ENCODE measurements at places on chromosomes 13 and 19.

DNA sequence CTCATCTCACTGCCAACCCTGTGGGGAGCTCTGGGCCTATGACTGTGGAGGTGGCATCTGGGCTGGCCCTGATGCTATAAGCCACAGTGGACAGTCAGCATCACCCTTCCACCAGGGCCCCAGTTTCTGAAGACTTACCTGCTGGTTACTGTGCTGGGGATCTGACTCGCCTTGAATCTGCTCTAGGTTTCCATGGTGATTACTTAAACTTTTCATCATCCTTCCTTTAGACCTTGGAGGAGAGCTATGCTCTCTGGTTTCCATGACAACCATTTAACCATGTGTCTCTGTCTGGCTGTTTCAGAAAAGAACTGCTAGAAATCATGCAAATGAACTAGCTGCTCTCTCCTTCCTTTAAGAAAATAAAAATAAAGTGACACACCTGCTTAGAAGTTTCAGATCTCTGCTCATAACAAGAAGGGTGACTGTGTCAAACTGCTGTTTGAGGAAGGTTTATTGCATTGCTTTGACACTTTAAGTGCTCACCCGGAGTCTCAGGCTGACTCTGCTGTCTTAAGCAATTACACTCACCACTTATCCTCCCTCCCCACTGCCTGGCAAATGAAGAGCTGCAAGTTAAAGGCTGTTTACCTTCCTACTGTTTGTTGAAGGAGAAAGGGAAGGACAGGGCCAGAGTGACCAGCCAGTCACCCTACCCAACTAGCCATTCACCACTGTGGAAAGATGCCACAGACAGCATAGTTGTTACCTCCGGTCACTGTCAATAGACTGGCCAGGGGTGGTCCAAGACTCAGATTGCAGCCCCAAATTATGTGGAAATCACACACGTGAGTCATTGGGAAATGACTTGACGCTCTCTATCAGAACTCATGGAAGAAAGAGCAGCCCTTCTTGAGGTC, 87.6 kb downstream of the HSPH1 start:
- DNase-seq, result no peak

DNA sequence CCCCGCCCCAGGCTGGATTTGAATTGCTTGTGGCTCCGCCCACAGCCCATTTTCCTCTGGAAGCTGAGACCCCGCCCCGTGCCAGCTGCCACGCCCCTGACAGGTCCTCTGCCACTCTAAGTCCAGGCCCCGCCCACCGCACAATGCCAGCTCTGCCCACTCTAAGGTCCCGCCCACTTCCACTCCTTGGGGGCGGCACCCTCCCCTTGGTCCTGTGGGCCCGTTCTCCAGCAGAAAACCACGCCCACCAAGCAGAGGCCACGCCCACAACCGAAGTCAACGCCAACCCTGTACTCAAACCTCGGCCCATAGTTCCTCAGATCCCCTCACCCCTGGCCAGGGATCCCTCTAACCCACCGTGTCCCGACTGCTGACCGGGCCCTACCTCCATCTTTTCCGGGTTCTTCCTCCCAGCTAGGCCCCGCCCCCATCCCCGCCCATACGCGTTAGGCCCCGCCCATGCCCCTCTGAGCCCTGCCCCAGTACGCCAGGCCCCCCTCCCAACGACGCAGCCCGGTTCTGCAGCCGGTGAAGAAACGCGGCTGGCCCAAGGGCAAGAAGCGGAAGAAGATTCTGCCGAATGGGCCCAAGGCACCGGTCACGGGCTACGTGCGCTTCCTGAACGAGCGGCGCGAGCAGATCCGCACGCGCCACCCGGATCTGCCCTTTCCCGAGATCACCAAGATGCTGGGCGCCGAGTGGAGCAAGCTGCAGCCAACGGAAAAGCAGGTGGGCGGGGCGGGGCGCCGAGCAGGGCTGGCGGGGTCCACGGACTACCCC, 1.3 kb downstream of the HMG20B start:
- DNase-seq, result peak; percentile 47

DNA sequence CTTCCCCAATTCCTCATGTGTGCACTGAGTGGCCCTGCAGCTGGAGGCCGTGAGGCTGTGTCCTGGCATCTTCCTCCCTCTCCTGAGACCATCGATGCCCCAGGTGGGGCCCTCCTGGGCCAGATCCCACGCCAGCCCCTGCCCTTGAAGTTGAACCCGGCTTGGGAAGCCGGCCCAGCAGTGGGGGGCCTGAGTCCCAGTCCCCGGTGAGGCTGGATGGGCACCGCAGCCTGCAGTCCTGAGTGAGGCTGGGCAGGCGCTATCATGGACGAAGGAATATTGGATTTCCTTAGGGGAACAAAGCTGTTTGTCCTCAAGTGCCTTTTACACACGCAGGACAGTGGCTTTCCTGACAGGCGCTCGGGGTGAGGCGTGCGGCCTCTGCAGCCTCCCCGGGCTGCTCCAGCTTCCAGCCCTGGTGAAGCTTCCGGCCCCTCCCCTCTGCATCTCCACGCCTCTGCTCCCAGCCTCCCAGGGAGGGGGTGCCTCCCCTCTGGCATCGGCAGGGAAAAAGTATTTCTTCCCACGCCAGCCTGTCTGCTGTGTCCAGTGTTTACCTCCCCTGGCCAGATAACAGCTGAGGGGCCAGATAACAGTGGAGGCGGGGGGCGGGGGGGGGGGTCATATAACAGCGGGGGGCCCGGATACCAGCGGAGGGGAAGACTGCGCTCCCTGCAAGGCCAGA, 159.5 kb downstream of the KDM4B start:
- no peak for DNase-seq

- peak; percentile 46 for DNase-seq
Measured at GRCh38 chr19:53195265-53195903, 2.2 kb upstream of the ZNF665 start.

- no peak for DNase-seq
Measured at GRCh38 chr19:31057476-31057875, 291.8 kb downstream of the TSHZ3 start.

All from stimulated activated CD8-positive, alpha-beta memory T cell treated with anti-CD3 and anti-CD28 coated beads, Interleukin-2, amount 100 ng/mL, for 1 hour (primary cell).